ENCODE measurements at places on chromosomes 2 and 18. TPM values are rescaled to one million over a fixed set of nuclear protein-coding genes. Genes with fewer than 3 reads are reported as not detected.
A peak's percentile ranks its signal among the peaks of the same experiment; 100 is the strongest.

DNA sequence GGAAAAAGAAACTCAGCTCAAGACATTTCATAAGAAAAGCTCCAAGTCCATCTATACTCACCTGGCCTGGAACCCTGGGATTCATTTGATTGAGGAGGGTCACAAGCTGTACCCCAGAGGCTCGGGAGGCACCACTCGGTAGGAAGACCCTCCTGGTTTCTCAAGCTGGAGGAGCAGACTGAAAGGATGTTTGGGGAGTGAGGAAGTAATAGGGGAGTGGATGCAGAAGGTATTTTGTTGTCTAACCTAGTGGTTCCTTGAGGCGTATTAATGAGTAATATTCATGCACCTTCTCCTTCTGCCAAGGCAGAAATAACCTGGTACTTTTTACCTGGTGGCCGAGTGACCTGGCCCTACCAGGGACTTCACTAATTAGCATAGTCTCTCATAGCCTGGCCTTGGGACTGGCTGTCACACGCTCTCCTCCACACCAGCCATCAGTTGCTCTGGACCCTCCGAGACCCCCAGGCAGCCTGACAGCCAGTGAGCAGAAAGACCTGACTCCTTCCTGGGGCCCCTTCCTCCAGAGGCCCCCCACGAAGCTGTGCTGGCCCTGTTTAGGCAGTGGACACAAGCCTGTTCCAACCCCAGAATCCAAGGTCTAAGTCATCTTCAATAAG, 161.4 kb downstream of the BCL2 start:
- DNase-seq, result no peak
- peaks cover 13% of the 10 kb centered on the region for H3K27me3 ChIP-seq
- no peaks in the 10 kb centered on the region for H3K36me3 ChIP-seq
- H3K27ac ChIP-seq, result no peak overlapping the region
- H3K4me1 ChIP-seq, result peaks cover 19% of the 10 kb centered on the region
- no peak overlapping the region for H3K4me3 ChIP-seq

DNA sequence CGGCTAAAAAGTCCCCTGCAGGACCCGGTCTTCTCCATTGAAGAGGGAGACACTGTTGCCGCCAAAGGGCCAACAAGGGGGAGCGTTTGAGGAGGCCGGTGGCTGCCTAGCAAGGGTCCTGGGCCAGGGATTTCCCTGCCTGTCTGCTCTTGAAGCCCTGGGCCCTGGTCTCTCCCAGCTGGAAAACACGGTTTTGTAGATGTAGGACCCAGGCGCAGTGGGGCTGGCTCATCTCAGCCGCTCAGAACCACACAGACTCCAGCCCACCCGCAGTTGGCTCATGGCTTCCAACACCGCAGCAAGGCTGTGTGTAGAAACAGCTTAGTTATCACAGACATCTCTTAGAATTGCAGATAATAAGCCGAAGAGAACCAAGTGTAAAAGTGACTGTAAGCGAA, 57.1 kb upstream of the TWIST2 start:
- no peaks in the 10 kb centered on the region for H3K27me3 ChIP-seq
- no peaks in the 10 kb centered on the region for H3K4me1 ChIP-seq
- no peaks in the 10 kb centered on the region for H3K36me3 ChIP-seq
- DNase-seq, result no peak

- DNase-seq, result no peak
- H3K36me3 ChIP-seq, result no peaks in the 10 kb centered on the region
- H3K27me3 ChIP-seq, result no peaks in the 10 kb centered on the region
- no peak overlapping the region for H3K4me3 ChIP-seq
- H3K4me1 ChIP-seq, result no peaks in the 10 kb centered on the region
- no peak overlapping the region for H3K27ac ChIP-seq
These were observed 20.2 kb downstream of the CACNB4 start for GRCh38 chr2:152078662-152079061.

- H3K4me1 ChIP-seq, result peaks cover 70% of the 10 kb centered on the region
- peak overlapping the region; percentile 63 for H3K4me3 ChIP-seq
- no peaks in the 10 kb centered on the region for H3K27me3 ChIP-seq
- peaks cover 40% of the 10 kb centered on the region for H3K36me3 ChIP-seq
- peak overlapping the region; percentile 96 for H3K27ac ChIP-seq
These were observed 3.8 kb downstream of the FHL2 start for GRCh38 chr2:105394951-105395611.

DNA sequence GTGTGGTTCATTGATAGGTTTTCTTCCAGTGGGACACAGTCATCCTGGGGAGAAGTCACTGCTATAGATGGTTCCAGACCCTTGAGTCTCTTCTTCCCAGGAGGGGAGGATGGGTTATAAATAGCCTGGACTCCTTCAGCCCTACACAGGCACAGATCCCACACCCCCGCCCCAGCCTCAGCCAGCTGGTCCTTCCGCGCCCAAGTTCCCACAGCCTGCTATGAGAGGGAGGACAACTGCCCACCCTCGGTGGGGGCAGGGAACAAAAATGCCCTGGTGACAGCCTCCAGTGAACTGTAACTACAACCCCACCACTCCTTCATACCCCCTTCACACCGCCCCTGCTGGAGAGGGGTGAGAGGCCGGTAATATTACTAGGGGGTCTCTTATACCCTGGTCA, 3.2 kb downstream of the ZBTB7C start:
- no peak overlapping the region for H3K4me3 ChIP-seq
- no peak for DNase-seq
- 0 out of 2 replicates have a peak, but pooled peaks cover 8% of the 10 kb centered on the region for H3K4me1 ChIP-seq
- H3K36me3 ChIP-seq, result no peaks in the 10 kb centered on the region
- peaks cover 12% of the 10 kb centered on the region for H3K27me3 ChIP-seq

DNA sequence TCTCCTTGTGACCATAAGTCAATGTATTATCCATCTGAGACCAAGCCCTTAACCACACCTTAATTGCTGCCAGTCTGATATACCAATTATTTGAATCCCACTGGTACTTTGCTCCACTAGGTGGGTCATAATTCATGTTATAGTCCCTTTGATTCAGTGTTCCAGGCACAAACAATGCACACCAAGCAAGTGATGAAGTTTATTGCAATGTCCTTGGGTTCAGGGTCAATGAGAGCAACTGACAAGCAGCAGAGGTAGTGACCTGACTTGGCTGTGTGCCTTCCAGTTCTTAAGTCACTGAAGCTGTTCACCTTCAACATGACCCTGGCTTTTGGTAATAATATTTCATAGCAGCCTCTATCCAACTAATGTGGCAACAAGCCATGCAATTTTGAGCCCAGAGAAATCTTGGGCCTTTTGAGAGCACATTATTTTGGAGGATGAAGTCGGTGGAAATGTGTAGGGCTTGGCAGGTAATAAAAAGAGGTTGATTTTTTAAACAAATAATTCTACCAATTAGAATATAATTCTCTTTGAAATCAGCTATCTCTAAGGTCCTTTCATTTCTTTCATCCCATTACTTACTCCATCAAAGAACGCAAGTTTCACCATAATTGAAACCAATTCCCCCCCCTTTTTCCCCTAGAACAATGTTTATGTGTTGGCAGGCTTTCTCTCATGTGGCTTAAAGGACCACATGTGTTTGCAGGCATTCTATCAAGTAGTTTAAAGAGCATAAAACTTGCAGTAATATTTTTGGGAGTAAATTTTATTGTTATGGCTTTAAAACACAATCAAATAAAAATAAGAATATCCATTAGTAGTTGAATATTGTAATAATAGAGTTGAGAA, 3.1 kb upstream of the CPO start:
- no peaks in the 10 kb centered on the region for H3K36me3 ChIP-seq

DNA sequence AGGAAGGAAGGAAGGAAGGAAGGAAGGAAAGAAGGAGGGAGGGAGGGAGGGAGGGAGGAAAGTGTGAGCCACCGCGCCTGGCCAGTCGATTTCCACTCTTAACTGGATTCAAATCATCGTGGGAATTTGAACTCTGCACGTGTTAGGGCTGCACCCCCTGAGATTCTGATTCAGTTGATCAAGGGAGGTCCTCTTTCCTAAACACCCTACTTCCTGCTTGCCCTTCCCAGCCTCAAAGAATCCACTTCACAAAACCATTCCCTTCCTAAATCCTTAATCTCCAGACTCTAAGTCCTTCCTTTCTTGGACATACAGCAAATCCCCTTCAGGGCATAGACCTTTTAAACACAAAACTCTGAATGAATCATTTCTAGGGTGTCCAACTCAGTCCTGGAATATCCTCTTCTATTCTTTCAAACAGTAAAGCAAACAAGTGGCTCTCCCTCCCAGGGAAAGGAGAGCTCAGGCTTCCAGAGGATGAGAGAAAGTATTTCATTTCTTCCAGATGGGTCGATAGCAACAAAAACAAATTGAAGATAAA, 68.2 kb upstream of the MBOAT2 start:
- H3K27ac ChIP-seq, result peak overlapping the region; percentile 92
- no peaks in the 10 kb centered on the region for H3K27me3 ChIP-seq
- DNase-seq, result peak; percentile 94
- no peaks in the 10 kb centered on the region for H3K36me3 ChIP-seq
- peaks cover 37% of the 10 kb centered on the region for H3K4me1 ChIP-seq

GRCh38 chr2:40452786-40453185, 896 bp upstream of the SLC8A1 start:
- H3K4me1 ChIP-seq, result 0 out of 2 replicates have a peak, but pooled peaks cover 2% of the 10 kb centered on the region
- H3K27me3 ChIP-seq, result no peaks in the 10 kb centered on the region
- no peak for DNase-seq
- H3K36me3 ChIP-seq, result no peaks in the 10 kb centered on the region
- H3K27ac ChIP-seq, result no peak overlapping the region
- H3K4me3 ChIP-seq, result no peak overlapping the region

DNA sequence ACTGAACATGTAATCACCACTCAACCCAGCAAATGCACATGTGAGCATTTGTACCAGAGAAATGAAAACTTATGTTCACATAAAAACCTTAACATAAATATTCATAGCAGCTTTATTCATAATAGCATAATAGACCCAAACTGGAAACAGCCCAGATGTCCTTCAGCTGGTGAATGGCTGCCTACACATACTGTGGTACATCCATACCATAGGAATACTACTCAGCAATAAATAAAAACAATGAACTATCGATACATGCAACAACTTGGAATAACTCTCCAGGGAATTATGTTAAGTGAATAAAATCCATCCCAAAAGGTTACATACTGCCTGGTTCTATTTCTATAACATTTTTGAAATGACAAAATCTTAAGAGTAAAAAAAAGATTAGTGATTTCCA, 140.0 kb downstream of the AGPS start:
- DNase-seq, result no peak
- H3K4me3 ChIP-seq, result no peak overlapping the region
- no peaks in the 10 kb centered on the region for H3K36me3 ChIP-seq
- H3K27ac ChIP-seq, result no peak overlapping the region

DNA sequence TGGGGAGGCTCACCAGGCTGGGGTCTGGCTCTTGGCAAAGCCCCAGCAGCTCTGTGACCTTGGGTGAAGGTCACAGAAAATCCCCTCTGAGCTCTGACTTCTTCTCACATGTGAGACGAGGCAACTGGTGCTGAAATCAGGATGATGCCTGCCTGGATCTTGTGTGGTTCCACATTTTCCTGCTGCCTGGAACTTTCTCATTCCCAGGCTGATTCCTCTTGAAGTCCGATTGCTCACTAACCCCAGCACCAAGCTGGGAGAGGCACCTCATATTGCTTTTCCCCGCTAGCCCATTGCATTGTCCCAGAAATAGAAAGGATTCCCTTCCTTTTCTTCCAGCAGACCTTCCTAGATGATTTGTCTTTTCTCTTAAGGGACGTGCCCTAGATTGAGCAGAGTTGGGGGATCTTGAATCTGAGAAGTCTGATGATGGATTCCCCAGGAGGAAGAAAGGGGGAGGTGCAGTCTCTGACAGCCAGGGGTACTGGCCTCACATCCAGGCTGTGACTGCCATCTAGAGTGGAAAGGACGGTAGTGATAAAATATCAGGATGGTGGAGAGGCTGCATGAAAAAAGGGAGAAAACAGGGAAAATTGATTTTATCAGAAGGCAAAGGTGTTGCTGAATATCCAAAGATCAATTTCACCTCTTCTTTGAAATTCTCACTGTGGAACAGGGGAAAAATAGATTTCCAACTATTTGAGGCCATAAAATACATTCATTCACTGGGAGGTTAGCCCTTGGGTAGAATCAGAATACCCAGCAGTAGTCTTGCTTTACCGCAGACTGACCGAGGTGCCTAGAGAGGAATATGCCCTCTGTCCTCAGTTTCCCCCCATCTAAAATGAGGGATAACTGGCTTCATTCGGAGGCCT, 96.3 kb downstream of the FAM210A start:
- H3K27ac ChIP-seq, result no peak overlapping the region
- no peaks in the 10 kb centered on the region for H3K36me3 ChIP-seq
- DNase-seq, result peak; percentile 74
- no peaks in the 10 kb centered on the region for H3K4me1 ChIP-seq

- H3K36me3 ChIP-seq, result no peaks in the 10 kb centered on the region
- H3K4me3 ChIP-seq, result no peak overlapping the region
- no peaks in the 10 kb centered on the region for H3K4me1 ChIP-seq
- DNase-seq, result no peak
These were observed 5.6 kb upstream of the HS6ST1 start for GRCh38 chr2:128324008-128324896.

GRCh38 chr2:156779416-156780120, 343.4 kb downstream of the GPD2 start:
- peaks cover 28% of the 10 kb centered on the region for H3K4me1 ChIP-seq
- DNase-seq, result peak; percentile 55
- H3K27me3 ChIP-seq, result no peaks in the 10 kb centered on the region
- H3K27ac ChIP-seq, result peak overlapping the region; percentile 39
- no peak overlapping the region for H3K4me3 ChIP-seq
- H3K36me3 ChIP-seq, result no peaks in the 10 kb centered on the region

DNA sequence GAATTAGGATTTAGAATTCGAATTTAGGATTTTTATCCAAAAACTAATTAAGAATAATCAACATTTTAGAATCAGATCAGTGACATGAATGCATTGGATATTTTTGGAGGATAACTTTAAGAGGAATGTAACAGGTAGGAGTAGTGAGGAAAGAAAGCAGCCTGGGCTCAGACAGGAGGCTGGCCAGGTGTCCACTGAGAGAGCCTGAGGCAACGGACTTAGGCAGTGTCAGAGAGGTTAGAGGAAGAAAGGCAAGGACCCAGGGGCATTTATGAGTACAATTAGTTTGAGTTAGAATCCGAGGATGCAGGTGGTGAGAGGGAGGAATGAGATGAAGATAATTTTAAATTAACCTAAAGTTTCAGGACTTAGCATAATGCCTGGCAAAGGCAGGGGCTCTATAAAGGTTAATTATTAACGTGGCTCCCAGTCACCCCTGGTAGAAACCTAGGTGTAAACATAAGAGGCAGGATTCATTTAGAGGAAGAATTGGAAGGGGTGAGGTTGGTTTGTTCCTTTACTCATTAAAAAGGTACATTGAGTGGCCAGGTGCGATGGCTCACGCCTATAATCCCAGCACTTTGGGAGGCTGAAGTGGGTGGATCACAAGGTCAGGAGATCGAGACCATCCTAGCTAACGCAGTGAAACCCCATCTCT, 507.1 kb downstream of the TMEM182 start:
- DNase-seq, result no peak
- H3K4me3 ChIP-seq, result no peak overlapping the region
- no peaks in the 10 kb centered on the region for H3K4me1 ChIP-seq
- H3K27me3 ChIP-seq, result peaks cover 22% of the 10 kb centered on the region

The OTOS gene
- not detected for total RNA-seq

The SDC1 gene
- total RNA-seq, result 362 TPM

The GPR55 gene
- 0.81 TPM for total RNA-seq

The FAM124B gene
- not detected for total RNA-seq

The C2orf78 gene
- total RNA-seq, result not detected
